ENCODE measurements at places on chromosomes 3 and 15. TPM values are rescaled to one million over a fixed set of nuclear protein-coding genes. Genes with fewer than 3 reads are reported as not detected.

The BFSP2 gene
- total RNA-seq, result not detected

The MUC20 gene
- total RNA-seq, result 0.81 TPM

The DAZL gene
- total RNA-seq, result not detected

The OTOL1 gene
- not detected for total RNA-seq

Measured in endothelial cell of umbilical vein (primary cell).